ENCODE measurements at places on chromosomes 6 and 20.

DNA sequence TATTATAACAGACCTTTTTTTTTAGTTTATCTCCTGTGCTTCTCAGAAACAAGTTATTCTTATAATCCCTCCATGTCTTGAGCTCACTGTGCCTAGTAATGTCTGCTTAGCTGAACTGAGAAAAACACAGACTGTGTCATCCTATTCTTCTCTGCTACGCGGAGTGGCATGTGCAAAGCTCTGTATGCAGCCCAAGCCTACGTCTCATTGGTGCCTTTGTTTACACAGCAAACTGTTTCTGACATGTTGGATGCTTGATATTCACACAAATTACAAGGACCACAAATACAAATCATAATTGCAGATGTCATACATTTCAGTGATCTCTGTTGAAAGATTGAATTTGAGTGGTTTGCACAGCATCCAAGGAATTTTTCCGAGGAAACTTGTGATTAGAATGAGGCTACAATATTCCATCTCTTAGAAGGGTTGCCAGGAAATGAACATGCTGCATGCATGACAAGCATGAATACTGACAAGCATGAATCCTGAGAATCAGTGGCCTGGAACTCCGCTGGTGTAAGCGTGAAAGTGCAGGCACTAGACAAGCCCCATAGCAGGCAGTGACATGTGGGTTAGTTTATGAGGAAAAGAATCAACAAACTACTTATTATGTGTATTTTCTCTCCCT is 128.4 kb upstream of the SGK1 start:
- DNase-seq = no peak

DNA sequence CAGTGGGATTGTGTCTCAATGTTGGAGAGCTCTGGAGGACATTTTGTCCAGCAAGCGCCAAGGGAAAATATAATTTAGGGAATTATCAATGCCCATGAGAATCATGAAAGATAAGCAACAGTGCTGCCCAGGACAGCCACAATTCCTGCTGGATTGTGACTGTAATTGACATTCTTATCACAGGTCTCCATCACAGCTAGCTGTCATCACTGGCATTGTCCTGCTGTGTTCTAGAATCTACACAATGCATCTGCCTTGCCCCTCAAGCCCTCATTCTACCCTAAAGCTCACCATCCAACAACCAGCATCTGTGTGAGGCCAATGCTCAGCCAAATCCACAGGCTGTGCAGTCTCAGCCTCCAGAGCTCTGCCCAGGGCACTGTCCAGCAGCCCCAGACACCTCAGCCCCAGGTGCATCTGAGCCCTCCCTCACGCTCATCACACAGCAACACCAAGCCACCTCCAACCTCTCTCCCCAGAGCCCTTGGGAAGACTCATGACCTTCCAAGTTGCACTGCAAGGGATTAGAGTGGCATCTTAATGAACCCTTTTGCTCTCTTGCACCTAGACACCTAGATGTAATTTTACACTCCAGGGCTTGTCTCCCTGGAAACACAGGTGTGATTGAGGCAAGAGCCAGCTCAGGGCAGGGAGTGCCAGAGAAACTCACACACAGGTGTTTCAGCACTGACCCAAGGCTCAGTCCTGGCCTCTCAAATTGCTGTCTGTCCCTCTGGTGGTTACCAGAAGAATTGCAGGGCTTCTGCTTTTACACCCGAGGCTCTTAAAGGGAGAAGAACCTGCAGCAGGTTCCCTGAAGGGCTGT is 85.2 kb upstream of the PHACTR3 start:
- peak; percentile 14 for DNase-seq

- no peak for DNase-seq
Measured at GRCh38 chr6:30100585-30101443, 12.1 kb downstream of the TRIM31 start.

- DNase-seq = peak; percentile 45
Measured at GRCh38 chr20:46132705-46133120, 14.6 kb downstream of the CD40 start.

DNA sequence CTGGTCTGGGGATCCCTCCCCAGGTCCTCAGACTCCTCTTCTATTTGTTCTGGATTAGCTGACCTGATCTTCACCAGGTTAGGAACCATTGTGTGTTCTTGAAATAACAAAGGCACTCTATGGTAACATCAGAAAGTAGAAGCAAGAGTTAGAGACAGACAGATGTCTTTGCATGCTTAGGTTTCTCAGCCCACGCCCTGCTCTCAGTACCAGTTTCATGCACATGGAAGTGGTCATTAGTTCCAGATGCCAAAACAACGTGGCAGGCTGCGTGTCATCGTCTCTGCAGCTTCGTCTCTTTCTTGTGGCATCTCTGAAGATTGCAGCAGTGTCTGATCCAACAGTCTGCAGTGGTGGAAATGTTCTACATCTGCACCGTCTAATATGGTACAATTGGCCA is 89.4 kb downstream of the PACRG start:
- no peak for DNase-seq

DNA sequence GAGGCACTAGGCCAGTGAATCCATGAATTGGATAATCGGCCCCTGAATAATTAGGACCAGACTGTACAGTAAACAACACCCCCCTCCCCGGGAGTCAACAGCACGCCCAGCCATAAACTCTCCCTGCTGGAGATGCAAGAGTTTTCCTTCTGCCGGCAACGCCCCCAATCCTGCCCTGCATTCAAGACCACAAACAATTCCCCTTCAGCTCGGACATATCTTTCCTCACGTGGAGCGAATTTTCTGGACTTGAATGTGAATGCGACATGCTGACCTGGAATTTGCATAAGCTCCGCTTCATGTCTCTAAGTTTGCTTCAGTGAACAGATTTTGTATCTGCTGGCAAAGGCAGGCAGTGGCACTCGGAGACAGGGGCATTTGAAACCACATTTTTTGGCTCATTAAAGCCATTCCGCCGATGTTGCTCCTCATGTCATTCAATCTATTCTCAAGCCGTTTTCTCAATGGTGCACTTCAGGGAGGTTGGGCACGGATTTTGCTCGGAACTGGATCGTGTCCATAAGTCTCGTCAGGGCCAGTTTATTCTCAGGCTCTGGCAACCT is 38.0 kb upstream of the GMPR start:
- no peak for DNase-seq

DNA sequence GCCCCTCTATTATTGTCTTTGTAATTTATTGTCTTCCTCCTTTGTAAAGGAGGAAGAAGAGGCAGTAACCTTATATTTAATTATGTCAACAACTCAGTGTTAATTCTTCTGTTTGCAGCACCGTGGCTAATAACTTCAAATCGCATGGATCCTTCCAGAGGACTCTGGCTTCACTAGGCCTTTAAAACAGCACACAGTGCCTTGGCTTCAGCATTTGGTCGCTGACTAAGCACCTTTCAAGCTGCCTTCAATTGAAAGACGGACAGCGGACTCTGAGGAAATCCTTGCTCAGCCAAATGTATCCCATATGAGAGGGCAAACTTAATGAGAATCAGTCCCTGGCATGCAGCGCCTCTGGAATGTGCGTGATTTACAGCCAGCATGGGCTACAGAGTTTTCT is 64.2 kb downstream of the SGK1 start:
- no peak for DNase-seq

- no peak for DNase-seq
Measured at GRCh38 chr20:45012682-45013302, 46.5 kb downstream of the STK4 start.
